A549 treated with Hydrocortisone at 1 μM for 4 hours (cell line): ENCODE measurements at places on chromosomes 5 and 9. TPM values are rescaled to one million over a fixed set of nuclear protein-coding genes. Genes with fewer than 3 reads are reported as not detected.

CNTNAP3 gene
- 8.3 to 10.1 TPM (median 9.8 TPM) in 5 replicates for total RNA-seq

ALDH1B1 gene
- total RNA-seq: 44.3 to 62.0 TPM (median 46.2 TPM) in 5 replicates

SYNPO gene
- total RNA-seq: 21.7 to 25.7 TPM (median 24.0 TPM) in 5 replicates

NUTM2F gene
- total RNA-seq: 0.03 TPM in 1 of 5 replicates, not detected in the others

GABRP gene
- not detected in 5 replicates for total RNA-seq

SH3TC2 gene
- 0.60 to 0.99 TPM (median 0.69 TPM) in 5 replicates for total RNA-seq

SCGB3A2 gene
- total RNA-seq: not detected in 5 replicates

CD14 gene
- 3.3 to 4.5 TPM (median 4.1 TPM) in 5 replicates for total RNA-seq

TMEFF1 gene
- 0.83 to 1.2 TPM (median 1.1 TPM) in 5 replicates for total RNA-seq

PFN3 gene
- not detected in 5 replicates for total RNA-seq

NDUFS4 gene
- total RNA-seq: 108 to 119 TPM (median 111 TPM) in 5 replicates

SLC34A1 gene
- total RNA-seq: not detected in 5 replicates

ACSL6 gene
- 0.05 to 0.22 TPM (median 0.07 TPM) in 5 replicates for total RNA-seq

IFNA2 gene
- not detected in 5 replicates for total RNA-seq

FOXD4L6 gene
- 0.06 to 0.07 TPM in 2 of 5 replicates, not detected in the others for total RNA-seq

FBP2 gene
- total RNA-seq: 0.06 TPM in 1 of 5 replicates, not detected in the others

PCDHA13 gene
- 0.06 to 0.10 TPM (median 0.08 TPM) in 3 of 5 replicates, not detected in the others for total RNA-seq

OR5C1 gene
- total RNA-seq: not detected in 5 replicates

CRB2 gene
- 0.09 to 0.20 TPM (median 0.10 TPM) in 5 replicates for total RNA-seq

SVEP1 gene
- 1.6 to 2.0 TPM (median 1.7 TPM) in 5 replicates for total RNA-seq

SLCO6A1 gene
- not detected in 5 replicates for total RNA-seq

PDE6A gene
- 0.22 to 0.32 TPM (median 0.25 TPM) in 5 replicates for total RNA-seq

PCDHB7 gene
- total RNA-seq: not detected in 5 replicates

OTULINL gene
- 16.9 to 24.0 TPM (median 22.3 TPM) in 5 replicates for total RNA-seq

PLAC8L1 gene
- 0.20 to 0.40 TPM (median 0.22 TPM) in 5 replicates for total RNA-seq

FRMPD1 gene
- total RNA-seq: 0.03 to 0.10 TPM (median 0.05 TPM) in 5 replicates
